ENCODE measurements at places on chromosomes 6 and 20.

- no peak for DNase-seq
Measured at GRCh38 chr6:90463874-90464273, 123.0 kb downstream of the MAP3K7 start.

GRCh38 chr20:46396052-46396740 lies 10.2 kb downstream of the ELMO2 start:
- DNase-seq: no peak

GRCh38 chr6:125859727-125860126 lies 69.0 kb downstream of the NCOA7 start:
- no peak for DNase-seq

DNA sequence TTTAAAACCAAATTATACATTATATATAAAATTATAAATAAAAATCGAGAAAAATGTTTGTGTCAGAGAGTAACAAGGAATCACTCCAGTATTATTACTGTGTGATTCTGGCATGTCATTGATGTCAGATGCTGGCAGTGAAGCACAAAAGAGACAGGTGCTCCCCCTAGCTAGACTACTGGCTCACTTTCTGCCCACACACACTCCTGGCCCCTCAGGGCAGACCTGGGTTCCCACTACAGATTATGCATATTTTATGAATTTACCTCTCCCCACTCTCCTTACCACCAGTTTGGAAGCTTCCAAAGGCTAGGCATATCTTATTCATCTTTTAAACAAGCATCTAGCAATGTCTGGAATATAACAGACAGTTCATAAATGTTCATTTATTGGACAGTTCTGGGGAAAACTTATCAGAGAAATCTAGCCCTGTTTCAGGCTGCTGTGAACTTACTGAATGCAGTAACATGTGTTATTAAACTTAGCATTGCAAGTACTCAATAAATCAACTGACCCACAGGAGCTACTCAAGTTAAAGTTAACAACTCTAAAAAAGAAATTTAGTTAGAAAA lies 12.8 kb downstream of the SNX3 start:
- DNase-seq: no peak

DNA sequence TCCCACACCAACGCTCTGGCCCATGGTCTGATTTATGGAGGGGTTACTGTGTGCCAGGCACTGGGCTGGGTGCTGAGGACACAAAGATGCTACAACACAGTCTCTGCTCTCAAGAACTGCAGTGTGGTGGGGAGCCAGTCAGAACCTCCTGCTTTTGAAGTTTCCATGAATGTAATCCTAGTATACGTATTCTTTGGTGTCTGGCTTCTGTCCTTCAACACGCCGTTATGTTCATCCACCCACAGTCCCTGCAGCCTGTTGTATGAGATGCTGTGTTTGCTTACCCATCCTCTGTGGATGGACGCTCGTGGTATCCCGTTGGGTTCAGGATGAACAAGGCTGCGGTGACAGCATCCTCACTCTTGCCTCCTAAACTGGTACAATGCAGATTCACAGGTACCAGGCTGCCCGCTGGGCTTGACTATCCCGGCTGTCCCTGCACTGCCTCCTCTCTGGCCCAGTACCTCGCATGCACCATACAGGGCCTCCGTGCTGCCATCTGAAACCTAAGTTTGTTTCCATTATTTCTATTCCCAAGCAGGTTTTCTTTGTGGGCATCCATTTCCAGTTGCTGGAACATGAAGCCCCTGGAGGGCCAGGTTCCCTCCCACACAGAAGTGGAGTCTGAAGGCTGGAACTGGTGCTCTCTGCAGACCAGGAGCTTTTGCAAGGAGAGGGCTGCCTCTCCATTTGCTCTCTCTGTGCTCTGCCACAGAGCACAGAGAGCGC lies 364.5 kb downstream of the ZFAND3 start:
- no peak for DNase-seq

Measured in activated naive CD8-positive, alpha-beta T cell treated with anti-CD3 and anti-CD28 coated beads, Interleukin-2, amount 50 U/mL, for 24 hours (primary cell).